ENCODE measurements at places on chromosomes 4 and X.

GRCh38 chr4:152236519-152237056 lies 299.3 kb downstream of the FBXW7 start:
- no peak for DNase-seq

GRCh38 chr4:17373666-17374065 lies 138.2 kb downstream of the QDPR start:
- no peak for DNase-seq

DNA sequence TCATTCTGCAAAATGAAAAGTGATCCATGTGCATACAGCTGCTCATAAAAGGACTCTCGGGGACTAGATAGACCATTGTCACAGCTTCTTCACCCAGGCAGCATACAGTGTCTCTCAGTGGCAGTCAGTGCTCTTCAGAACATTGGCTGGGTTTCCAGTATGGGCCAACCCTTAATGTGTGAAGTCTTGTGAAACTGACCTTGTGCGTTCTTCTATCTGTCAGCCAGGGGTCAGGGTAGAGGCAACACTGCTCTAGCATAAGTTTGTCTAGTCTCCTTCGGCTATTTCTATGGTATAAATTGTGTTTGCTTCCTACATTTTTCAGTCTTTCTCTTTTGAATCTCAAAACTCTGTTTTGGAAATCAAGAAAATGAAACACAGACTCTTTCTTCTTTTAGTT lies 37.0 kb upstream of the SMIM31 start:
- no peak for DNase-seq

DNA sequence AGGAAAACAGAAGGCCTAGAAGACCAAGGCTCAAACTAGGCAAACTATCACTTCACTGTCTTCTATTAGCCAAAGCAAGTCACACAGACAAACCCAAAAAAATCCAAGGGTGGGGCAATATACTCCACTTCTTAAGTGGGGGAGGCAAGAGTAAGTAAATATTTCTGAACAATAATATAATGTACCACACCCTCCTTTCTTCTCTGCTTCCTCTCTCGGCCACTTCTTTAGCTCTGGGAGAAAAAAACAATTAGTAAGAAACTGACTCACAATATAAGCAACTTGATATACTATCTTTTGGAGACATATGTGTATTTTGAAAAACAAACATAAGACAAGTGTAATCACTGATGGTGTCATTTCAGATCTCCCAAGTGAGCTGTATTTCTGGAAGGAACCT lies 14.8 kb downstream of the DCAF8L1 start:
- DNase-seq, result no peak

DNA sequence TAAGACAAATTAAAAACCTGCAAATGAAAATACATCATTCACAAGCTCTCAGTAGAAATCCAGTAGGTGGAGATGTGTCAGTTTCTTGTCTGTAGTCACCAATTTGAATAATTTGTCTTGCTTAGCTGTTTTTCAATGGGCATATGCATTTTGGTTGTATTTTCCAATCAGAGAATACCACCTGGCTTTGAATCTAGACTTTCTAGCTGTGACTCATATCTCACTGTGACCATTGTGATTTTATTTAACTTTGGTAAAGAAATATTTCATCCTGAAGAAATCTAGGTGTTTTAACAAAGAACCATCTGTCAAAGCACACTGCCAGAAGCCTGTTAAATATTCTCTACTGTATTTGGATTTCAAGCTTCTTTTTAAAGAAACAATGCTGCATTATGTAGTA lies 1650.6 kb upstream of the IGFBP7 start:
- DNase-seq, result no peak
